ENCODE measurements at places on chromosomes 7 and 10. TPM values are rescaled to one million over a fixed set of nuclear protein-coding genes. Genes with fewer than 3 reads are reported as not detected.

Gene CPEB3
- total RNA-seq: 7.9 TPM

Gene ANKRD61
- not detected for total RNA-seq

Gene CH25H
- total RNA-seq: 1.7 TPM

Gene STEAP1B
- 0.30 TPM for total RNA-seq

Gene SH3PXD2A
- total RNA-seq: 40.8 TPM

- H3K4me1 ChIP-seq: peaks cover 17% of the 10 kb centered on the region
- H3K27ac ChIP-seq: no peak overlapping the region
- no peak overlapping the region for H3K4me3 ChIP-seq
- no peak for DNase-seq
- H3K27me3 ChIP-seq: no peaks in the 10 kb centered on the region
- H3K36me3 ChIP-seq: no peaks in the 10 kb centered on the region
These were observed 216.7 kb downstream of the FAM107B start for GRCh38 chr10:14558025-14558424.

GRCh38 chr7:945556-946255 lies 8.8 kb downstream of the ADAP1 start:
- no peaks in the 10 kb centered on the region for H3K36me3 ChIP-seq
- peak overlapping the region; percentile 25 for H3K4me3 ChIP-seq
- DNase-seq: peak; percentile 97
- H3K27ac ChIP-seq: peak overlapping the region; percentile 94
- no peaks in the 10 kb centered on the region for H3K27me3 ChIP-seq
- peaks cover 12% of the 10 kb centered on the region for H3K4me1 ChIP-seq

DNA sequence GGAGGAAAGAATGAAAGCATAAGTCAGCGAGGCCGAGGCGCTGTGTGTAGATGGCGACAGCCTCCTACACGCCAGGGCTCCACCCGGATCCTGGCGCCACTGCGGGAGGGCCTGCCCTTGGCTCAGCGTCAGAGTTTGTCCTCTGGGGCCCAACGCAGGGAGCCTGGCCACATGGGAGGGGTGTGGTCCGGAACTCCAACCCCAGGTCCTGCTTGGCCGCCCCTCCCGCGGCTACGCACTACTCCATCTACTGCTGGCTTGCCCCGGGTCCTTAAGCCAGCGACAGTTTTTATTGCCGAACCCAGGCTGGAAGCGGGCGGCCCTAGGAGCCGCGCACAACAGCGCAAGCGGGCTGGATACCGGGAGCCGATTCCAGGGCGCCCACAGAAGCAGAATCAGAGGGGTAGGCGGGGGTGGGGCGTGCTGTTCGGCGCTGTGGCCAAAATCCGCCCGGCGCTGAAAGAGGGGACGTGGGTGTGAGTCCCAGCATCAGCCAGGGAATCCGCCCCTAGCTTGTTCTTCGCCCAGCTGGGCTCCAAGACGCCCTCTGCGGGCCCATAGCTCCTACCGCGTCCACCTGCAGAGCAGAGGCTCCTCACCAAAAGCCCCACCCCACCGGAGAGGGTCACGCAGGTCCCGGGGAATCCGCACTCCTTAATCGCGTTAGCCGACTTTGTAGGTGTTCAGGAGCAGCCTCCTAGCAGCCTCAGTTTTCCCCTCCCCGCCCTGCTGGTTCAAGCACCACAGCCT lies 4.5 kb downstream of the KAZALD1 start:
- peaks cover 33% of the 10 kb centered on the region for H3K4me1 ChIP-seq
- H3K27ac ChIP-seq: peak overlapping the region; percentile 94
- H3K4me3 ChIP-seq: peak overlapping the region; percentile 55
- DNase-seq: peak; percentile 94
- peaks cover 9% of the 10 kb centered on the region for H3K27me3 ChIP-seq

GRCh38 chr10:132671228-132672154 lies 114.5 kb downstream of the NKX6-2 start:
- H3K4me3 ChIP-seq: no peak overlapping the region
- no peak overlapping the region for H3K27ac ChIP-seq
- H3K4me1 ChIP-seq: no peaks in the 10 kb centered on the region
- DNase-seq: no peak
- no peaks in the 10 kb centered on the region for H3K27me3 ChIP-seq
- no peaks in the 10 kb centered on the region for H3K36me3 ChIP-seq

DNA sequence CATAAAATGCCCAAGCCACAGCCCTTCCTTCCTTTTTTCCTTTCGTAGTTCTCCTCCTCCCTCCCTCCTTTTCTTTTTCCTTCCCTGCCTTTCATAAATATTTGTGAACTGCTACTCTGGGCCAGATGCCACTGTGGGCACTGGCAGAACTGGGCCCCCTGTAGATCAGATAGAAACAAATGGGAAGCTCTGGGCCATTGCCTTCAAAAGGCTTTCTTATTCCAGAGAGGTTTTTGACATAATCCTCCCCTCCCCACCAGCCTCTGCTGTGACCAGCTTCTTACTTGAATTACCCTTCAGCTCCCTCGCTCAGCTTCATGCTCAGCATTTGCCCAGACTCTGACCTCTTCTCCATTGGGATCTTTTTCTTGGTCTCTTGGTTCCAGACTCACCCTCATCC lies 886.8 kb downstream of the LRMDA start:
- H3K27ac ChIP-seq: no peak overlapping the region
- H3K36me3 ChIP-seq: no peaks in the 10 kb centered on the region
- DNase-seq: no peak

DNA sequence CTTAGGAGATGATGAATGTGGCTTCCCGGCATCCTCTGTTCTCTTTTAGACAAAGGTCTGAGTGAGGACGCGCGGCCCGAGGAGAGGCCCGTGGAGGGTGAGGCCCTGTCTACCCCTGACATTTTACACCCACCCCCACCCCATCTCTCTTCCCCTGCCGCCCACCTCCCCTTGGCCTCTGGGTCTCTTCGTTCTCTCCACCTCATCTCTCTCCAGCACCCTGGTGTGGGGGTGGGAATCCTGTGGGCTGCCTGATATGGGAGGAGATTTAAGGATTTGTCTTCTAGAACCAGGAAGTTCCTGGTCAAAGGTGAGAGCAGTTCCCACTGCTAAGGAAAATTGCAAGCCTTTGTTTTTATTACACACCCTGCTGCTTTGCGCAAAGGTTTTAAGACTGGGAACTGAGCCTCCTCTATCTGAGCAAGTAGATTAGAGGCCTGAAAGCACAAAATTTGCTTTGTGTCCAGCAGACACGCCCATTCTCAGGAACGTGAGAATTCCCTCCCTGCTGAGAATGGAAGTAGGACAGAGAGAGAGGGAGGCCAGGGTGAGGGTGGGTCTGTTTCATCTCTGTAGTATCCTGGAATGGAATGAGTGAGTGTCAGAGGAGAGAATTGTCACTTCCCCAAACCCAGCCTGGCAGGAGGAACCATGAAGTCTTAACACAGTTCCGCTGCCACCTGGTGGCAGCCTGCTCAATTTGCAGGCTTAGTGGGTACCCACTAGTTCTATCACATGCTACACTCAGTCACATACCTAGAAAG lies 91.2 kb downstream of the GTF2IRD1 start:
- peak; percentile 76 for DNase-seq
- no peaks in the 10 kb centered on the region for H3K27me3 ChIP-seq
- H3K36me3 ChIP-seq: no peaks in the 10 kb centered on the region

GRCh38 chr7:144834641-144835144 lies 1.2 kb downstream of the TPK1 start:
- H3K4me1 ChIP-seq: no peaks in the 10 kb centered on the region
- H3K4me3 ChIP-seq: peak overlapping the region; percentile 64
- H3K27me3 ChIP-seq: no peaks in the 10 kb centered on the region

GRCh38 chr7:115499956-115500355 lies 530.6 kb downstream of the TFEC start:
- H3K4me3 ChIP-seq: no peak overlapping the region
- H3K36me3 ChIP-seq: no peaks in the 10 kb centered on the region
- H3K4me1 ChIP-seq: no peaks in the 10 kb centered on the region
- no peak for DNase-seq

GRCh38 chr10:112080231-112080630 lies 103.3 kb downstream of the GPAM start:
- H3K4me3 ChIP-seq: no peak overlapping the region
- no peak overlapping the region for H3K27ac ChIP-seq
- no peaks in the 10 kb centered on the region for H3K27me3 ChIP-seq
- H3K36me3 ChIP-seq: no peaks in the 10 kb centered on the region
- H3K4me1 ChIP-seq: no peaks in the 10 kb centered on the region
- DNase-seq: no peak

DNA sequence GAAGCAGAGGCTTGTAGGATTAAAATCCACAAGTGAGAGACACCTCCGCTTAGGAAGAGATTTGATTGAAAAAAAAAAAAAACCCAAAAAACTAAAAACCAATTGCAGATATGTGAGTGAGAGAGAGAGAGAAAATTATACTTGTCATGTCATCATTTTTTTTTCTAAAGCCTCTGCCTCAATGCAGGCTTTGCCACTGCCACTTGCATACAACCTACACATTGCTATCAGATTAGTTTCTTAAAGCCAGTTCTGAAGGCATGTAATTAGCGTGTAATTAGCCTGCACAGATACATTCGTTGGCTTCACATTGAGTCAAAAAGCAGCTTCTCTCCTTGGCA lies 86.1 kb upstream of the MTPN start:
- no peak overlapping the region for H3K4me3 ChIP-seq
- H3K36me3 ChIP-seq: no peaks in the 10 kb centered on the region
- DNase-seq: no peak
- H3K4me1 ChIP-seq: no peaks in the 10 kb centered on the region

DNA sequence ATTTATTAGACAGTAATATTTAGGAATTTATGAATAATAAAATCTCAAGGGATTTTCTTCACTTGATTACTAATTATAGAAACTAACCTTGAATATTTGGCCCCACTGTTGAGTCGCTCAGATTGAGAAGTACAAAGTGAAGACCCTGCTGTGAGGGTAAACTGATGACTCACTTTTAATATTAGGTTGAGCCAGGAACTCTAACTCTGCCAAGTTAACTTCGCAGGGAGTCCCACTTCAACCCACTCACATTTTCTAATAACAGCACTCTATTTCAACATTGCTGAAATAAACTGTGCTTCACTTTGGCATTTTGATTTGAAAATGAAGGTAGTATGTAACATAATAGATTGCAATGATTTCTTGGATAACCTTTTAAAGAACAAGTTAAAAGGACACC lies 200.7 kb downstream of the POLR1F start:
- no peaks in the 10 kb centered on the region for H3K36me3 ChIP-seq
- DNase-seq: no peak
- no peaks in the 10 kb centered on the region for H3K4me1 ChIP-seq
- H3K27me3 ChIP-seq: no peaks in the 10 kb centered on the region

GRCh38 chr10:132992433-132993215 lies 50.3 kb upstream of the CFAP46 start:
- H3K36me3 ChIP-seq: no peaks in the 10 kb centered on the region
- no peak overlapping the region for H3K4me3 ChIP-seq
- H3K27me3 ChIP-seq: no peaks in the 10 kb centered on the region
- DNase-seq: no peak

GRCh38 chr7:122543891-122544290 lies 155.0 kb downstream of the RNF133 start:
- H3K4me3 ChIP-seq: no peak overlapping the region
- no peak for DNase-seq
- H3K27me3 ChIP-seq: no peaks in the 10 kb centered on the region
- no peaks in the 10 kb centered on the region for H3K36me3 ChIP-seq

DNA sequence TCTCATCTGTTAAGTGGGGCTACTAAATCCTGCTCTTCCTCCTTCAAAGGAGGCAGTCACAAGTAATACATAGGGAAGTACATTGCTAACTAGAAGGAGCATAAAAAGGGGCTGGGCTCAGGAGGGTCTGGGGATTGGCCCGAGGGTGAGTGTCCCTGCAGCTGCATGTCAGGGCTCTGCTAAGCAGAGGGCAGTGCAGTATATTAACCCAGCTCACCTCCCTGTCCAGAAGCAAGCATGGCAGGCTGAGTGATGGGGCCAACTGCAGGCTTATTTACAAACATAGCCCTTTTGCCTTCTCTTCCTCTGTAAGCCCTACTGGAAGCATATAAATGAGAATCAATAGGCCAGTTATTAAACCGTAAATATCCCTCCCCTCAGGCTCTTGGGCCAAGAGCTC lies 143.2 kb upstream of the PCBD1 start:
- no peaks in the 10 kb centered on the region for H3K36me3 ChIP-seq
- H3K27me3 ChIP-seq: no peaks in the 10 kb centered on the region
- H3K4me3 ChIP-seq: no peak overlapping the region
- H3K27ac ChIP-seq: no peak overlapping the region
- H3K4me1 ChIP-seq: no peaks in the 10 kb centered on the region
- no peak for DNase-seq

DNA sequence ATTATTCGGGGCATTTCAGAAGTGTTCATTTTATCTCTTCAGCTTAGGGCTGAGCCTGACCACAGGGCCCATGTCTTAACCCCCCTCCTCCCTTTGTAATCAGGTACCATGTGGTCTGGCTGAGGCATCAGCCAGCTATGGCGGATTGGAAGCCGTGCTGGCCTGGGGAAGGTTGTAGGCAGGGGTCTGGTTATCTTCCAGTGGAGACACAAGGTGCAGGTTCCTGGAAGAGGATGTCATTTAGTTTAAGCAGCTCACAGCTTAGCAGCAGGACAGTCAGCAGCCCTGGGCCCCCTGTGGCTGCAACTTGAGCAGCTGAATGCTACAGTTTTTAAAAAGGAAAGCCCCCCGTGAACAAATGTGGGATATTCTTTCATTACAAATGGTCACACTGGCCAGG lies 22.1 kb downstream of the BAG3 start:
- no peaks in the 10 kb centered on the region for H3K4me1 ChIP-seq
- no peak for DNase-seq
- H3K4me3 ChIP-seq: no peak overlapping the region
- H3K27me3 ChIP-seq: no peaks in the 10 kb centered on the region

DNA sequence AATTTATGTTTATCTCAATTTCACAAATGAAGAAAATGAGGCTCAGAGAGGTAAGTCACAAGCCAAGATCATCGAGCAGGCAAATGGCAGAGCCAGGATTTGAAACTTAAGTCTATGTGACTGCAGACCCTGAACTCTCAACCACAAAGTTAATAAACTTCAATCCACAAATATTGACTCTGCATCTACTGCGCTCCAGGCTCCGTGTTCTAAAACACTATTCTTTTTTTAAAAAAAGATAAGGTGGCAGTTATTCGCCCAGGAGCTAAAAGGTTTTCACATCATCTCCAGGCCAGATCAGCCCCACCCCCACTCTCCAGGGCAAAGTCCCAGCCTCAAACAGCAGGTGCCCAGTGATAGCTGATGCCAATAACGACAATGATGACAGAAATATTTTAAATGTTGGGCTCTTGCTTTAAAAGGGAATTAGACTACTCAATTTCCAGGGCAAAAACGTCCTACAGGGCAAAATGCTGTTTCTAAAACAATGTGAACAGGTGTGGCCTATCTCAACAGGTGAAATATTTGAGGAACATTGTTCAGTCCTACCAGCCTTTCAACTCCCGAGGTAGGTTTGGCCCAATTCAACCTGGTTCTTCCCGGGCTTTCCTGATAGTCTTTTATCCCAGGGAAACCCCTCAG lies 85.2 kb downstream of the SORBS1 start:
- H3K27ac ChIP-seq: peak overlapping the region; percentile 70
- no peaks in the 10 kb centered on the region for H3K4me1 ChIP-seq
- DNase-seq: peak; percentile 93
- H3K36me3 ChIP-seq: no peaks in the 10 kb centered on the region
- no peak overlapping the region for H3K4me3 ChIP-seq
